ENCODE measurements at places on chromosomes 1 and 21.

GRCh38 chr1:61647142-61647541, 77.8 kb downstream of the TM2D1 start:
- DNase-seq, result no peak

- no peak for DNase-seq
Measured at GRCh38 chr1:11333631-11334030, 60.6 kb downstream of the UBIAD1 start.

- no peak for DNase-seq
Measured at GRCh38 chr1:3814771-3815561, 18.7 kb upstream of the LRRC47 start.

GRCh38 chr1:162632698-162633080, 425 bp downstream of the DDR2 start:
- DNase-seq, result peak; percentile 67

Data from foreskin melanocyte (primary cell).